Activated CD4-positive, alpha-beta memory T cell treated with anti-CD3 and anti-CD28 coated beads for 36 hours (primary cell): ENCODE measurements at places on chromosomes 4 and X. TPM values are rescaled to one million over a fixed set of nuclear protein-coding genes. Genes with fewer than 3 reads are reported as not detected.

The TMEM35A gene
- not detected for total RNA-seq

The SMIM43 gene
- not detected for total RNA-seq

The DCAF16 gene
- 33.9 TPM for total RNA-seq

The UGT2B15 gene
- not detected for total RNA-seq
